Stimulated activated CD4-positive, alpha-beta T cell treated with anti-CD3 and anti-CD28 coated beads, Interleukin-15, amount 100 ng/mL, for 1 hour (primary cell): ENCODE measurements at places on chromosomes 7 and 10.

- no peak for DNase-seq
These were observed 132.0 kb downstream of the CFAP58 start for GRCh38 chr10:104485632-104486031.

- no peak for DNase-seq
These were observed 25.0 kb downstream of the RUNDC3B start for GRCh38 chr7:87653178-87653577.

DNA sequence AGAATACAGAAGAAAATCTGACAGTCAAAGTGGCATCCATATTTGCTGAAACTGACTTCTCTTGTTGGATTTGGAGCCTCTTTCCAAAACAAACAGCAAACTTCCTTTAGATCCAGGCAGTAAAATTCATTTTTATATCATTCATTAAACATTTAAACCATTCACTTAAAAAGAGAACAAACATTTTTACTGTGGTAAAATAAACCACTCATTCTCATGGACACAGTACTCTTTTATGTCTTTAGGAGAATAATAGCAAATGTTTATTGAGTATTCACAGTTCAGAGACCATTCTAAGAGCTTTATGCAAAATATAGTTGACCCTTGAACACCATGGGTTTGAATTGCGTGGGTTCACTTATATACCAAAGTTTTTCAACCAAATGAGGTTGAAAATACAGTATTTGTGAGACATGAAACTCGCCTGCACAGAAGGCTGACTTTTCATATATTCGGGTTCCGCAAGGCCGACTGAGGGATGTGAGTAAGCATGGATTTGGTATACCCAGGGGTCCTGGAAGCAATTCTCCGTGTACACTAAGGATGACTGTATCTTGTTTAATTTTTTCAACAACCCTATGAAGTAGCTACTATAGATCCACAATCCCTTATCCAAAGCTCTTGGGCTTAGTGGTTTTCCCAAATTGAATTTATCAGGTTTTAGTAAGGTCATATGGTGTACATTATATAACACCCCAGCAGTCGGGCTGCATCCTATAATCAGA is 49.1 kb downstream of the ATXN7L1 start:
- no peak for DNase-seq

- no peak for DNase-seq
These were observed 166.6 kb downstream of the ARHGAP21 start for GRCh38 chr10:24556750-24557742.

GRCh38 chr10:118286051-118286838 is 55.9 kb downstream of the FAM204A start:
- DNase-seq, result no peak

- DNase-seq, result no peak
These were observed 332.1 kb downstream of the CRPPA start for GRCh38 chr7:16089191-16089590.

DNA sequence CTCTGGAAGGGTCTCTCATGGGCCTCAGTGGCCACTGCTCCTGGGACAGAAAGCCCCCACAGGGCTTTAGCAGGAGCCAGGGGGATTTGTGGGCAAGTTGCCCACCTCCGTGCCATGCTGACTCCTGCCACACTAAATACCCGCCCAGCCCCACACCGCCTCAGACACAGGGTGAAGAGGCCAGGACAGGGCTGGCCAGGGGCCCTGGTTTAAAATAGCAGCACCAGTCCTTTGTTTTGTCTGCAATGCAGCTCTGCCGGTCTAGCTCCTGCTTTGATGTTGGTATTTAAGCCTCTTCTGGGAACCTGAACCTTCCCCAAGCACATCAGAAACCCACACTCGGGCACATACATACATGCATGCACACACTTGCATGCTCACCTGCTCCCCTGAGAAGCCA is 14.4 kb upstream of the TNRC18 start:
- no peak for DNase-seq

DNA sequence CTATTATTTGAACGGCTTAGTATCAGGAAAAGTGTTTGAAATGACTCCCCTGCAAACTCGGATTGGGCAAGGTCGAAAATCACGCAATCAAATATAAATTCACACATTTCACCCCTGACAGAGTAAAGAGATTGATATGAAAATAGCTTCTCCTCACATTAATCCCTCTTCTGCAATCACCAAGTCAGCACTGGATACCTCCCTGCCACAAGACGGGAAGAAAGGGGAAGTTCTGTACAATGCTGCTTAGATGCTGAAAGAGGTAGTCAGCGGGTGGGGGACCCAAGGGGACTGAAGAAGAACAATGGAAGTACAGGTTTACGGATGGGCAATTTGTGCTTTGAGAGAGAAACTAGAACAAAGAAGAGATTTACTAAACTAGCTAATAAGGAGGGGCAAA is 72.0 kb upstream of the ANK3 start:
- DNase-seq, result no peak

- DNase-seq, result no peak
These were observed 22.4 kb upstream of the DMTF1 start for GRCh38 chr7:87129848-87130247.

DNA sequence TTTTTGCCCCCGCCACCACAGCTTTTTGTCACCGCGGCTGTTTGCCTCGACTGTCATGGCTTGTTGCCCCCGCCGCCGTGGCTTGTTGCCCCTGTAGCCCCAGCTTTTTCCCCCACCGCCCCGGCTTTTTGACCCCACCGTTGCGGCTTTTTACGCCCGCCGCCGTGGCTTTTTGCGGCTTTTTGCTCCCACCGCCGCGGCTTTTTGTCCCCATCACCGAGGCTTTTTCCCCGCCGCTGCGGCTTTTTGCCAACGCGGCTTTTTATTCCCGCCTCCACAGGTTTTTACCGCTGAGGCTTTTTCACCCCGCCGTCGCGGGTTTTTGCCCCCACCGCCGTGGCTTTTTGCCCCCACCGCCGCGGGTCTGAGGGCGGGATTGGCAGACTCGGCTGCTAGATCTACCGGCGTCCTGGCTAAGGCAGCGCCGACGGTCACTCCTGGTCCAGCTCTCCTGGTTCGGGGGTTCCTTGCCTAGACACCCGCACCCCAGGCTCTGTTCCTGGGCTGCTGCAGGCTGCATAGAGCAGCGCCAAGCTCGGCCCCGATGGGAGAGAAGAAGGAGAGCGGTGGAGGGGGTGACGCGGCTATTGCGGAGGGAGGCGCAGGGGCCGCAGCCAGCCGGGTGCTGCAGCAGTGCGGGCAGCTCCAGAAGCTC is 637.7 kb downstream of the ZNF716 start:
- DNase-seq, result no peak

GRCh38 chr10:29807163-29807806 is 172.5 kb upstream of the SVIL start:
- no peak for DNase-seq

- DNase-seq, result peak; percentile 26
These were observed 44.2 kb upstream of the DPYSL4 start for GRCh38 chr10:132142396-132143161.

DNA sequence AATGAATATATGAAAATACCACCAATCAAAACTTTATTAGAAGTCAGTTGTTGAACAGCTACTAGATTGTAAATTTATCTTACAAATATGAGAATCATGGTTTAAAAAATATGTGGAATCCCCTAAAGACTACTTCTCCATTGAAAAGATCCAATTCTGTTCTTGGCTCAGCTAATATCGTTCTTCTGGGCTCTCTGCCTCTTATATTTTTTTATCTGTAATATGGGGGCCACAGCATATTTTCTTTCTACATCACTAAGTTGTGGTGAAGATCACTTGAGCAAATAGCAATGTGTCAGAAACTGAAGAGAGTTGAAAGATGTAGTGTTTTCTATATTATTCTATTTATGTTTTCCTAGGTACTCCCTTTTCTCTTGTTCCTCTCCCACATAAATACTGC is 198.1 kb downstream of the FZD1 start:
- DNase-seq, result no peak

DNA sequence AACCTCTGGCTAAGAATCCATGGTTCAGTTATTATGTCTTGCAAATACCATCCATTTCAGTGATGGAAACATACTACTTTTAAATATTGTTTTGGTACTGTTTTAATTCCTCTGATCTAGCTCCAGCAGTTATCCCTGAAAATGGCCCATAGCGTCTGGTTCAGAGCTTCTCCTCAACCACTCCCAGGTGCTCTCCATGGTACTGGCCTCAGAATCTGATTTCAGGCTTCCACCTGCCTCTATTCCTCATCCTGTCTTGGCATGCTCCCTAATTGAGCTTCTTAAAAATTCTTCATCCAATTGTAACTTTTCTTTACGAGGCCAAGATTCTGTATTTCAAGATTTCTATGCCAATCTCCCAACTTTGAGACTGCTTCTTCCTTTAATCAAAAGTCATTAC is 236.3 kb downstream of the HTR7 start:
- no peak for DNase-seq

GRCh38 chr7:19143881-19144574 is 1.2 kb downstream of the FERD3L start:
- no peak for DNase-seq

GRCh38 chr7:132009778-132010177 is 453.4 kb upstream of the PODXL start:
- no peak for DNase-seq

- DNase-seq, result no peak
These were observed 847.2 kb downstream of the CCSER2 start for GRCh38 chr10:85175635-85176034.

DNA sequence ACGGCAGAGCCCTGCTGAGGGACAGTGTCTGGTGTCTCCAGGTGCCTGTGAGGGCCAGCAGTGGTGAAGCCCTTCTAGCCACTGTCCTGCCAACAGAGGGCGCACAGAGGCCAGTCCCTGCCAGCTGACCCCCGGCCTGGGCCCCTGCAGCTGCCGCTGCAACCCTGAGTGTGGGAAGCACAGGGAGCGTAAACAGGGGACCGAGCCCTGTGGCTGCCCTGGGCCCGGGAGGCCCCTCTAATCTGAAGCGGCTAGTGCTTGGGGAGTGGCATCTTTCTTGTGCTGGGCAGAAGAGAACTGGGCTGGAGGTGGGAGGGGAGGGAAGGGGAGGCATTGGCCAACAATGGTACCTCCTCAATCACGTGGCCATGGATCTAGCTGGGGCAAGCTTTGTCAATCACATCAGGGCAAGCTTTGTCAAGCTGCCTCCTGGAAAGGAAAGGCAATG is 34.6 kb downstream of the TRIM8 start:
- no peak for DNase-seq

- DNase-seq, result no peak
These were observed 142.0 kb downstream of the HDAC9 start for GRCh38 chr7:18637516-18637915.

- DNase-seq, result no peak
These were observed 7.3 kb downstream of the AKAP9 start for GRCh38 chr7:91947948-91948347.

DNA sequence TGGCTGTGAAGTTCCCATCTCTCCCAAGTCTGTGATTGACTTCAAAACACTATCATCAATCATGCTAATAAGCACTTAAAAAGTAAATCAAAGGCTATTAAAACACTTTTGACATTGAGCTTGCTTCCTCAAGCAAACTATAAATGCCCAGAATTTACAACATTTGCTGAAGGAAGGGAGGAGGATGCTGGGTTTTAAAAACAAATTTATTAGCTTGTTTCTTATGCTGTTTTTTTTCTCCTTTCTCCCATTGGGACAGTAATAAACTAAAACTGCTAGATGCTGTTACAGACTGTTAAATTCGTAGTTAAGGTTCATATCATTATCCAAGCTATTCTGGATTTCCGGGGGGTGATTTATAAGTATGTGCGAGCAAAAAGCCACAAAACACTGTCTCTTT is 250.5 kb downstream of the SORCS1 start:
- no peak for DNase-seq

- DNase-seq, result no peak
These were observed 61.8 kb downstream of the INHBA start for GRCh38 chr7:41641011-41641664.

GRCh38 chr7:155874010-155874409 is 61.7 kb upstream of the SHH start:
- no peak for DNase-seq

DNA sequence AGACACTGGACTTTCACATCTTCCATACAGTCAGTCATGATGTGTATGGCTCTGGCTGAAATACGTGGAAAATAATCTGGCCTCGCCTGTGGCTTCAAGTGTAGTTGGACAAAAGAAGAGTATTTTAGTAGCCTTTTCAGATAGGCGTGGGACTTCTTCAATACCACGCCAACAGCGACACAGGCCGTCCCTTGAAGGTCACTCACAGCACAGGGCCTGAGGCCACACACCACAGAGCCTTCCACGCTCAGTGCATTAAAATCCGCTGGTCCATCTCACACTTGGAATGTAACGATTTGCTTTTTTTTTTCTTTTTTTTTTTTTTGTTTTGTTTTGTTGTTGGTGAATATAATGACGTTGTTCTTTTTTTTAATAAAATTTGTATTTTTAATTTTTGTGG is 51.8 kb upstream of the SUN1 start:
- DNase-seq, result no peak

- DNase-seq, result no peak
These were observed 12.1 kb downstream of the TAS2R40 start for GRCh38 chr7:143233816-143234532.

DNA sequence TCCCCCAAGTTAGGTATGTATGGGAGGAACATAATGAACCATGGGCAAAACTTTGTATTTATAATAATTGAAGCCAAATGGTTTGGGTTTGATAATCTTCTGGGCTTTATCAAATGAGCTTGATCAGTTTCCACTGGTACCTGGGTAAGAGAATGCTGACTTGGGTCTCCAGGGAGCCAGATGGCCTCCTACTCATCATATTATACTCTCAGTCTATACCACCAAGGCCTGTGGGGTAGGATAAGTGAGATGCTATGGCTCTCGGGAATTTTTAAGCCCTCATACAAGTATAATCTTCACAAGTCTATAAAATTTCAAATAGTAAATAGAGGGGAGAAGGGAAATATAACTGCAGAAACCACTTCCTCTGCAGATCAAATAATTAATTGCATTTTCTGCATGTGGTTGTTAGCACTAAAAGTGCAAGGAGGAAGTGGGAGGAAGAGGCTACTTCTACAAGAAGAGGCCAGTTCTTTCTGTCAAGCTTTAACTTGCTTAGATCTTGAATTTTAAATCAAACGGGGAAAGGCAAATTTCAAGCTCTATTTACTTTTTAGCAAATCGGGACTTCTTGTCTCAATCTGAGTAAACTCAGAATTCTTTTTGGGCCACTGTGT is 349.0 kb downstream of the SORCS1 start:
- DNase-seq, result no peak

DNA sequence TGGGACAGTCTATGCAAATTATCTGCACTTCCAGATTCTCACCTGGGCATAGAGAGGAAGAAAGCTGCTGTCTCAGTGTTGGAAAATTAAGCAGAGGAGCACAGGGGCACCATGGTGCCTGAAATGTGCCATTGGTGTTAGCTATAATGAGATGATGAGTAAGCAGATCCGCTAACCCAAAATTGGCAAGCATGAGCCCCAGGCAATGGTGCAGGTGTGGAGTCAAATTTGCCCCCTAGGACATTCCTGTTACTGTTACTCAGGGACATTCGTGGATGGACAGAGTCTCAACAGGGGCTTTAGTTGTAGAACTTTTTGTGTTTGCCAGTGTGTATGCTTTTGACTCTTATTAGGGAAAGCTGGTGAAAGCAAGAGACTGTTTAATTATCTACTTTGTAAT is 385.2 kb upstream of the KLF6 start:
- no peak for DNase-seq

DNA sequence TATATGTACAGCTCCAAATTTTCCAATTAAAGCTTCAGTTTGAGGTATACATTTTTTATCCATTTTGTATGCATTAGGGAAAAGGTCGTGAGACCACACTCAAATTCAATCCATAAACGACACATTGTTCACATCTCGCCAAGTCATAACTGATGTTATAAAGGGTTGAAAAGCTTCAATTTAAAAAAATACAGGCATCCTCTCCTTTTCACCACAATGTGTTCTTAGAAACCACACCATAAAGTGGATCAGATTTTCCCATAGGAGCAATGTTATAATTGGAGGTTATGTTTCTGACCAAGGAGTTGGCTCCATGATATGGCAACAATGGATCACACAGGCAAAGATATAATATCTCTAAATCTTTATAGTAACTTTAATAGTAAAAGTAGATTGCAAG is 663.6 kb downstream of the PARD3 start:
- DNase-seq, result no peak
